NCI-H2081 (cell line): ENCODE measurements at places on chromosomes 4 and X.

DNA sequence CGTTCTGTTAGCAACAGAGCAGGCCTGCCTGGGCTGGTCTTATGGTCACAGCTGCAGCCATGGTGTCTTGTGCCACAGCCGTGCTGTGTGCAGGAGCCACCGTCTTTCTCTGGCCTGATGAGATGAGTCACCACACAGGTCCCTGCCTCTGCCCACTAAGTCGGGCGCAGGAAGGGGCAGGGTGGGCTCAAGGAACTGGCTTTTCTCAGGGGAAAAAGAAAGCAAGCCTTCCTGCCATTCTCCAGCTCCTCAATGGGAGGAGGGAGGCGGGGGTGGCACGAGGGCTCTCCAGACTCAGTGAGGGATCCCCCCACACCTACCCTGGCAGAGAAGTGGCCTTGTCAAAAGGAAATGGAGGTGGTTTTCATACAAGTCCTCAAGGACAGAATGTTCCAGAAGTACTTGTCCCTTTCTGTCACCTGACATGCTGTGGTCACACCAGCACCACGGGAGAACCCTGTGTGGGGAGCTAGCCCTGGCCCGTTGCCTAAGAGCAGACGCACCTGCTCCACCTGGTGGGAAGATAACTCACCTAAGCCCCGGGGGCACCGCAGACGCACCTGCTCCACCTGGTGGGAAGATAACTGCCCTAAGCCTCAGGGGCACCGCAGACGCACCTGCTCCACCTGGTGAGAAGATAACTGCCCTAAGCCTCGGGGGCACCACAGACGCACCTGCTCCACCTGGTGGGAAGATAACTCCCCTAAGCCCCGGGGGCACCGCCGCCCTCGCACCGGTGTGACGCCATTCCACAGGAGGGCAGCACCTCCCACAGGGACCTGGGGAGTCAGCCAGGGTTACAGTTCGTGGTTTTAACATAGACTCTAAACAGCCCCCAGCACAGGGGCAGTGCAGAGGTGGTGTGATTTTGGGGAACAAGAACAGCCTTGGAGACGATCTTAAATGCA, 18.5 kb downstream of the UVSSA start:
- peak; percentile 67 for DNase-seq

GRCh38 chrX:28960063-28960462, 372.8 kb downstream of the IL1RAPL1 start:
- no peak for DNase-seq

- DNase-seq, result no peak
Observed at GRCh38 chrX:14963447-14964236, 90.4 kb downstream of the MOSPD2 start.

- no peak for DNase-seq
Observed at GRCh38 chr4:110867251-110867960, 244.5 kb upstream of the PITX2 start.

DNA sequence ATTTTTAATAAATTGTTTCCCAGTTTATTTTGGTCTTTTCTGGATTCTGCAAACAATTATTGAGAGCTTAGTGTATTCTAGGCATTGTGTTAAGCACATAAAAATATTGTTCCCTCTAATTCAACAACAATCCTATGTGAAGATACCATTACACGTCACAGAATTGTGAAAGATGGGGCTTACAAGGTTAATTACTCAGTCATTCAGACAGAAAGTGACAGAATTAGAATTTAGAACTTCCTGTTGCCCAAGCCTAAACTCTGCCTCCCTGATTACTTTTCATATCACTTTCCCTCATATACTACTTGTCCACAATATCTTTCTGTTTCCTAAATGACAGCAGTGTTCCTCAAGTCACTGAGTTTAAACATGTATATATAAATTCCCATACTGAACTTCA, 186.7 kb upstream of the VEGFC start:
- no peak for DNase-seq

GRCh38 chrX:40012039-40012867, 85.5 kb downstream of the BCOR start:
- peak; percentile 36 for DNase-seq

- no peak for DNase-seq
Observed at GRCh38 chr4:83748711-83749110, 212.8 kb downstream of the GPAT3 start.

DNA sequence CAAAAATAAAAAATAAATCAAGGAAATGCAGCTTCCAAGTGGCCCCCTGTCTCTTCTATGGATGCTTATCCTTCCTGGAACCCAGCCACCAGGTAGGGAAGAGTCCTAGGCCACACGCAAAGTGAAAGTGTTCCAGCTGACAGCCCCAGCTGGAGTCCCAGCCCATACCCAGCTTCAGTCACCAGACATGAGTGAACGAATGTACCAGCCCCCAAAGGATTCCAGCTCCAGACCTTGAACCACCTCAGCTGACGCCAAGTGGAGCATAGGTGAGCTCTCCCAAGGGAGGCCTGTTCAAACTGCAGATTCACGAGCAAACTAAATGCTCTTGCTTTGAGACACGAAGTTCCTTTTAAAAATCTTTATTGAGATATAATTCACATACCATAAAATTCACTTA, 62.0 kb downstream of the BCOR start:
- DNase-seq, result no peak
